ENCODE measurements at places on chromosomes 6 and 20.

DNA sequence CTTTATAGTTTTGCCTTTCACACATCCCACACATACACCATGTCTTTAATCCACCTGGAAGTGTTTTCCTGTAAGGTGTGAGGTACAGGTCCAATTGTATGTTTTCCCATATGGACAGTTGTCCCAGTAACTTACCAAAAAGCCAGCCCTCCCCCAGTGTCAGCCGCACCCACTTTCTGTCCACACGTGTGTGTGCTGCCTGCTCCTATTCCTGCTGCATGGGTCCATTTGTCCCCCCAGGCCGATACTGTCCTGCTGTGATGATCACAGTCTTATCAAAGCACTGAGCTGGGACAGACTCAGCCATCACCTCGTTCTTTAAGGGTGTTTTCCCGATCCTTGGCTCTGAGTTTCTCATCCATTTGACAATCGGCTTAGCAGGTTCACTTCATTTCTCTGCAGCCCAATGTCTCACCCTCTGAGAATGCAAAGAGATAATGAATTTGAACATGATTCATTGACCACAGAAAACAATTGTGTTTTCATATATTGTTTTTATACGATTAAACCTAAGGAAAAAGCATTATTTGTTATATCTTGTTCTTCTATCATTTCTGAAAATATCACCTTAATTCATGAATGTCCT is 9.6 kb downstream of the VSX1 start:
- no peak for DNase-seq

DNA sequence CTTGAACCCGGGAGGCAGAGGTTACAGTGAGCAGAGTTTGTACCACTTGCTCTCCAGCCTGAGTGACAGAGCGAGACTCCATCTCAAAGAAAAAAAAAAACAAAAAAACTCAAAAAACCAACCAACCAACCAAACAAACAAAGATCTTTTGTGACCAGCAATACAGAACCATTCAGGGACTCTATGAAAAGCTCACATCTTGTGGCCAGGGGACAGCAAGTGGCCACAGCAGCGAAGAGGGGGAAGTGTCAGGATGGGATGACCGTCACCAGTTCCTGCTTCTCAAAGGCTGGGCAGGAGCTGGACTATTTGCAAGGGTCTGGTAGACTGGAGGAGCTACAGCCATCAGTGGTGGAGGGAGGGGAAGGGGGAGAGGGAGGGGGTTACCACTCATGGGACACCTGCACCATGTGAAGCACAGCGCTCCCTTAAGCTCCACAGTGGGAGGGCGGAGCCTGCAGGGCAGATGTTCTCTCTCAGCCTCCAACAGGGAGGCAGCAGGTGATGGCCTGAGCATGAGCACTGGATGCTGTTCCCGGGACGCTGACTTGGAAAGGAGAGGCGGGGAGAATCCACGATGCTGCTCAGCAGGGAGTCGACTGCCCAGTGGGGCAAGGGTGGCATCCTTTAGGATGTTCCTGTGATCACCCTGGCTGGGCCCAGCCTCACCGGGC is 19.7 kb upstream of the ULBP3 start:
- no peak for DNase-seq

DNA sequence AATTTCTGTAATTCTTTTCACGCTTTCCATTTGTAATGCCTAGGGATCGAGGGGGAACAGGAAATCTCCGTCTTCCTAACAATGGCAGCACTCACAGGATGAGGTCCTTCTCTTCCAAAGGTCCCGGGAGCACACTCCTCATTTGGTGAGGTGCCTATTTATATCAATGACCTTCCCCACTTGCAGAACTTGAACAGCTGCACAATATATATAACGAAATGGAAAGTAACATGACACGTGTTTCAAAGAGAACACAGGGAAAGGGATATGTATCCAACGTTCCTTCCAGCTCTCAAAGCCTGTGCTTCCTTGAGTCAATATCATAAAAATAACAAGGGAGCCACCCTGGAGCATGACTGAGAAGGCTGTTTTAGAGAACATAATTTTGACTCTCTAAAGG is 78.6 kb upstream of the RBM24 start:
- DNase-seq, result no peak

GRCh38 chr6:160949531-160949930 is 42.0 kb upstream of the MAP3K4 start:
- no peak for DNase-seq

- DNase-seq, result no peak
Measured at GRCh38 chr6:104591573-104592334, 268.0 kb downstream of the HACE1 start.

DNA sequence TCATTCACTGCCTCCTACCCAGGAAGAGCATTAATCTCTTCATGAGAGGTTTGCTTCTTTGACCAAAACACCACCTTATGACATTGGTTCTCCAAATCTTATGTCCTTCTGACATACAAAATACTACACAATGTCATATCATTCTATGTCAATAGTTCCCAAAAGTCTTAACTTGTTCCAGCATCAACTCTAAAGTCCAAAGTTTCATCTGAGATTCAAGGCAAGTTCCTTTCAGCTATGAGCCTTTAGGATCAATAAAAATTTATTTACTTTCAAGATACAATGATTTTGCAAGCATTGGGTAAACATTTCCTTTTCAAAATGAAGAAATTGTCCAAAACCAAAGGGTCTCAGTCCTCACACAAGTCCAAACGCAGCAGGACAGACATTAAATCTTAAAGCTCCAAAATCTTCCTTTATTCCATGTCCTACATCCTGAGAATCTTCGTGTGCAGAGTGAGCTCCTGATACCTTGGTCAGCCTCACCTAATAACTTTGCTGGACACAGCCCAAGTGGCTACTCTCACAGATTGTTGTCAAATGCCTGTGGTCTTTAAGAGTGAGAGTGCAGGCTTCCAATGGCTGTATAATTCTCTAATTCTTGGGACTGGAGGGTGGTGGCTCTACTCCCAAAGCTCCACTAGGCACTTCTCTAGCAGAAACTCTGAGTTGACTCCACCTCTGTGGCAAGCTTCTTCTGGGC is 1668.2 kb downstream of the HACE1 start:
- DNase-seq, result no peak

- DNase-seq, result no peak
Measured at GRCh38 chr20:60206259-60206658, 248.0 kb downstream of the CDH26 start.

GRCh38 chr6:152499931-152500330 is 137.2 kb downstream of the SYNE1 start:
- no peak for DNase-seq

DNA sequence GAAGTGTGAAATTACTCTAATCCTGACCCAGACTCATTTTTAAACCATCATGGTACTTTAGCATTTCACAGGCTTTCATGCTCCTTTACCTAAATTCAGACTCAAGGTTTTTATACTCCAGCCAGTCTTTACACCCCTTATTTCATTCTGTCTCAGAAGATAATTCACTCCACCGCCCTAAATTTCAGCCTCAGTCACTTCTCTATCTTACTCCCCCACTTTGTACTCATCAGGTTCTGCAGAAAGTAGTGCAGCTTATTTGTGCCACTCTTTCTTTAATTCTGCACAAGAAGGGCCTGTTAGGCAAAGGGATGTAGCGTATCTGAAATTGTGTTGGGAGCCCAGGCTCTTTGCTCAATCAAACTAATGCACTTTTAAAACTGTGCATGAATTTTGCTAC is 205.5 kb downstream of the ARHGAP18 start:
- DNase-seq, result no peak

All from stimulated activated CD8-positive, alpha-beta memory T cell treated with anti-CD3 and anti-CD28 coated beads, Interleukin-4, amount 100 ng/mL, for 1 hour (primary cell).